IPS DF 6.9 (cell line): ENCODE measurements at places on chromosomes 3 and 15.

DNA sequence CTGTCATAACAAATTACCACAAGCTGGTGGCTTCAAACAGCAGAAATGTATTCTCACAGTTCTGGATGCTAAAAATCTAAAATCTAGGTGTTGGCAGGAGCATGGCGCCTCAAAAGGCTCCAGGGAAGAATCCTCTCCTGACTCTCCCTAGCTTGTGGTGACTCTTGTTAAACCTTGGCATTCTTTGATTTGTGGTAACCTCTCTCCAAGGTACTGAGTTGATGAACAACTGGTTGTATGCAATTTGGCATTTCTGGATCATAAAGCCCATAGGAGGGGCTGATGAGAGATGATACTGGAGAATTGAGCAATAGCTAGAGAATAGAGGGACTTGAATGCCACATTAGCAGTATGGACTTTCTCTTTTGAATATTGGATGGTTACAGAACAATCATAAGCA is 821.8 kb downstream of the TBL1XR1 start:
- H3K4me3 ChIP-seq, result no peak overlapping the region
- no peak overlapping the region for H3K27ac ChIP-seq
- H3K4me1 ChIP-seq, result no peaks in the 10 kb centered on the region
- no peak for DNase-seq

DNA sequence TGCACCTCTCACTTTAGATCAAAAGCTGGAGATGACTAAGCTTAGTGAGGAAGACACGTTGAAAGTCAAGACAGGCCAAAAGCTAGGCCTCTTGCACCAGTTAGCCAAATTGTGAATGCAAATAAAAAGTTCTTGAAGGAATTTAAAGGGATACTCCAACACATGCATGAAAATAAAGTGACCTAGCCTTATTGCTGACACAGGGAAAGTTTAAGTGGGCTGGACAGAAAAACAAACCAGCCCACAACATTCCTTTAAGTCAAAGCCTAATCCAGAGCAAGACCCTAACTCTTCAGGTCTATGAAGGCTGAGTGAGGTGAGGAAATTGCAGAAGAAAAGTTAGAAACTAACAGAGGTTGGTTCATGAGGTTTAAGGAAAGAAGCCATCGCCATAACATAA is 100.6 kb upstream of the PSMD6 start:
- no peak for DNase-seq
- H3K27ac ChIP-seq, result no peak overlapping the region

DNA sequence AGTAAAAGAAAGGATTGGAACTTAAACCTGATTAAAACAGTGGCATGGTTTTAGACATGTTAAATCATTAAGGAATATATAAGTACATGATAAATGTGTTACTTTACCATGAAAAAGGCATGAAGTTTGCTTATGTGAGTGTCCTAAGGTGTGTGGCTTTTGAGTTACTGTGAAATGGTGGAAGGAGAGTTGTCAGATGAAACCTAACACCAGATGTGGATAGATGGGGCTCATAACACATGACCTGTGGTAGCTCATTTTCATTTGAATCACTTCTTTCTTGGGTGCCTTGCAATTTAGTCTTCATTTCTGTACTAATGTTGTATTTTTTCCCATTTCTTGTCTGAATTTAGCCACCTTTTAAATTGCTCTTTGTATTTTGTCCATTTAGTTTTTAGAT is 13.0 kb downstream of the MEF2A start:
- no peak for DNase-seq
- no peak overlapping the region for H3K4me3 ChIP-seq
- no peaks in the 10 kb centered on the region for H3K36me3 ChIP-seq
- no peaks in the 10 kb centered on the region for H3K27me3 ChIP-seq
- no peak overlapping the region for H3K27ac ChIP-seq

DNA sequence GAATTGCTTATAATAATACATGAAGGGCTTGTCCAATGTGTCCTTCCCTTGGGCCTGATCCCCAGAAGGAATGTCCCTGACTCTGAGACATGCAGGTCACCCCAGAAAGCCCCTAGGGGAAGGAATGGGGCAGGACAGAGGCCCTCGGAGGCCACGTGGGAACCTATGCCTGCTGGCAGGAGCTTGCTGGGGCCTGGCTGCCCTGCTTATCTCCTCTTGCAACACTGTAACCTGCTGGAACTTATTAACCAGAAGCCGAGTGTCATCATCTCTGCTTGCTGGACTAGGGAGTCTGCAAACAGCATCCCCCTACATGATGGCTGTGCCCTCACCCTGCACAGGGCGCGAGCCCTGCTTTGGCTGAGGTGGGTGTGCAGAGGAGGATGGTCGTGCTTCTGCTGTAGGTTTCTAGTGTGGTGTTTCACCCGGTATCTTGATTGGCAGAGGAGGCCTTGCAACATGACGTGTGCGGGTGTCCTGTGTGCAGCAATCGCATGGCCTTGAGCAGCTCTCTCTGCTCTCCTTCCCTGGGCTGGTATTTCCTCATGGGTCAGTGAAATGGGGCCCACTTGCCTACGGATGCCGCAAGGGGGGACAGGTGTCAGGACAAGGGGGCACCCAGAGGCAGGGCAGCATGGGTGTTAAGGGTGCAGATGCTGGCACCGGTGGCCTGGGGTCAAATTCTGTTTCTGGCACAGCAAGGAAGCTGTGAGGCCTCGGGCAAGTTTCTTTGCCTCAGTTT is 5.0 kb downstream of the CHST13 start:
- H3K4me3 ChIP-seq, result no peak overlapping the region
- H3K27ac ChIP-seq, result no peak overlapping the region
- H3K36me3 ChIP-seq, result no peaks in the 10 kb centered on the region
- H3K27me3 ChIP-seq, result no peaks in the 10 kb centered on the region

- no peaks in the 10 kb centered on the region; the same call in 1 of the 2 replicates for H3K4me1 ChIP-seq
- H3K36me3 ChIP-seq, result no peaks in the 10 kb centered on the region
- no peak overlapping the region for H3K27ac ChIP-seq
- no peak for DNase-seq
These were observed 43.2 kb downstream of the P3H2 start for GRCh38 chr3:190077395-190078045.

- no peak overlapping the region for H3K4me3 ChIP-seq
- DNase-seq, result no peak
- 0 out of 2 replicates have a peak, but pooled peaks cover 2% of the 10 kb centered on the region for H3K4me1 ChIP-seq
- H3K36me3 ChIP-seq, result no peaks in the 10 kb centered on the region
- H3K27ac ChIP-seq, result no peak overlapping the region
These were observed 6.7 kb downstream of the CA12 start for GRCh38 chr15:63374686-63375520.

DNA sequence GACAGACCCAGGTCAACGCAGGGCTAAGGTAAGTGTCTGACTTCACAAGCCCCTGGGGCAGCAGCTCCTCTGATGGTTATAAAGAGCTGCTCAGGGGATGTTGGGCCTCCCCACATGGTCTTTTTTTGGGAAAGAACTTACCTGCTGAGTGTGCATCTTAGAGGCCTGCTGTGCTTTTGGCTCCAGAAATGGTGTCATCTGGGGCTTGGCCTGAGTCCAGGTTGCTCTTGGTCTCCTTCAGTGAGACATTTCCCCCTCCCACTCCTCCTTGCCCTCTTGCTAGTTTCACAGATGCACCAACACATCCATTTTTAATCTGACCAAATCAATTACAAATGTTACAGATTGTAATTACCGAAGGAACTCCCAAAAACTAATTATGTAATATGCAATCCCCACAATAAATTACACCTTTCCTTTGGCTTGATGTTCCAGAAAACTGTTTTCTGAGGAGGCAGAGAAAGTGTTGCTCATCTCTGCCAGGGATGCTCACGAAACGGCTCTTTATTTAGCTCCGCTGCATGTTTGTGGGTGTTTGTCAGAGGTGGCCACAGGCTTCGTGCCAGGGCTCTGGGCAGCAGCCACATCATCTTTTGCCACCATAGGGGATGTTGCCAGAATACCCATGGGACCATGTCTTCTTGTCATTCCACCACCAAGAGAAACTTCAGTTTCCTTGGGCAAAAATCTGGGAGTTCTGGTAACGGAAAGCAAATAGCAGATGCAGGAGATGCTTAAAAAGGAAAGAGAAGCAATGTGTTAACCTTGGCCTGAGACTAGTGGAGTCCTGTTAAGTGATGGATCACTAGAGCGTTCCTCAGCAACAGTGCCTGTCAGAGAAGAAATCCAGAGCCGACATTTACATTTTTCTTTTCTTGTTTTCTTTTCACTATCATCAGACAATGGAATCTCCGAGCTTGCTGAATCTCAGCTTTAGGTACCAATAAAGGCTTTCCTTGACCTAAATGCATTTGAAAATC is 799.9 kb downstream of the AGBL1 start:
- no peak overlapping the region for H3K27ac ChIP-seq
- H3K27me3 ChIP-seq, result no peaks in the 10 kb centered on the region
- H3K4me1 ChIP-seq, result no peaks in the 10 kb centered on the region
- H3K36me3 ChIP-seq, result no peaks in the 10 kb centered on the region

DNA sequence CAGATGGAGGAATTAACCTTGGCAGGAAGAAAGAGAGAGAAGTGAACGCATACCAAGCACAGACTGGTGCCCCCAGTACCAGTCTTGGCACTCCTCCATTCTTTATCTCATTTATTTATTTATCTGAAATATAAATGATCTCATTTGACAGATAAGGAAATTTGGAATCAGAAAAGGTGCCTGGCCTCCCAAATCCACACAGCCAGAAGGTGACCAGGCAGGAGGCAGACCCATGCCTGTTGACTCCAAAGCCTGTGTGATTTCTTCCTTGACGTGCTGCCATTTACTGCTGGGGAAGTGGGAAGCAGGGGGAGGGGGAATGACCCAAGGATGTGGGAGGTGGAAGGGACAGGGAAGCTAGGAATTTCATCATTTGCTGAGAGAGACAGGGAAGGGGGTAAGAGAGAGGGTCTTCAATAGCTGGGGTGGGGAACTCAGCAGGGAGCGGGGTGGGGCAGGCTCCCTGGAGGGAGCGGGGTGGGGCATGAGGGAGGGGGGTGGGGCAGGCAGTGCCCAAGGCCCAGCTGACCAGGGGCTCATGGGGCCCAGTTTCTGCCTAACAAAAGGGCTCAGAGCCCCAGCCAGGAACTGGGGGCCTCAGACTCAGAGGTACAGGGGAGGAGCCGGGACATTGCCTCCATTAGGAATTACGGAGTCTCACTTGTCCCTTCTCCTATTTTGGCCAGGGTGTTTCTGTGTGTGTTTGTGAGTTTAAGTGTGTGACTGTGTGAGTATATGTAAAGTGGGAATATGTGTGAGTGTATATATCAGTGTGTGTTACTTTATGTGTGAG is 63.0 kb downstream of the MINAR1 start:
- H3K4me1 ChIP-seq, result 0 out of 2 replicates have a peak, but pooled peaks cover 4% of the 10 kb centered on the region
- H3K27me3 ChIP-seq, result no peaks in the 10 kb centered on the region
- no peak overlapping the region for H3K4me3 ChIP-seq
- no peak overlapping the region for H3K27ac ChIP-seq
- no peak for DNase-seq

DNA sequence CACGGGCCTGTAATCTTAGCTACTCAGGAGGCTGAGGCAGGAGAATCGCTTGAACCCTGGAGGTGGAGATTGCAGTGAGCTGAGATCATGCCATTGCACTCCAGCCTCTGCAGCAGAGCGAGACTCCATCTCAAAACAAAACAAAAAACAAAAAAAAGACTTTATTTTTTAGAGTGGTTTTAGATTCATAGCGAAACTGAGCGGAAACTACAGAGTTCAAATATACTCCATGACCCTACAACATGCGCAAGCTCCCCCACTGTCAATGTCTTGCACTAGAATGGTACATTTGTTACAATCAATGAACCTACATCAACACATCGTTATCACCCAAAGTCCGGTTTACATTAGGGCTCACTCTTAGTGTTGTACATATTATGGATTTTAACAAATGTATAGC is 2.2 kb upstream of the CRTAP start:
- H3K27me3 ChIP-seq, result no peaks in the 10 kb centered on the region
- no peaks in the 10 kb centered on the region for H3K36me3 ChIP-seq
- DNase-seq, result no peak
- no peak overlapping the region for H3K27ac ChIP-seq
- peaks cover 4% of the 10 kb centered on the region for H3K4me1 ChIP-seq
